Fibroblast of skin of left biceps (primary cell): ENCODE measurements at places on chromosomes 3 and 15.

DNA sequence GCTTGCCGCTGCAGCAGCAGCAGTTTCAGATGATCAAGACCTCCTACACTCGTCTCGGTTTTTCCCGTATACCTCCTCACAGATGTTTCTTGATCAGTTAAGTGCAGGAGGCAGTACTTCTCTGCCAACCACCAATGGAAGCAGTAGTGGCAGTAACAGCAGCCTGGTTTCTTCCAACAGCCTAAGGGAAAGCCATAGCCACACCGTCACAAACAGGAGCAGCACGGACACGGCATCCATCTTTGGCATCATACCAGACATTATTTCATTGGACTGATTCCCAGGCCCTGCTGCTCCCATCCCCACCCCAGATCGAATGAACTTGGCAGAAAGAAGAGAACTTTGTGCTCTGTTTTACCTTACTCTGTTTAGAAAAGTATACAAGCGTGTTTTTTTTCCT is 17.6 kb downstream of the CALML4 start:
- peak; percentile 55 for DNase-seq

GRCh38 chr3:139286241-139286640 is 57.6 kb upstream of the MRPS22 start:
- no peak for DNase-seq

- no peak for DNase-seq
Observed at GRCh38 chr3:33380653-33381052, 59.6 kb downstream of the UBP1 start.

DNA sequence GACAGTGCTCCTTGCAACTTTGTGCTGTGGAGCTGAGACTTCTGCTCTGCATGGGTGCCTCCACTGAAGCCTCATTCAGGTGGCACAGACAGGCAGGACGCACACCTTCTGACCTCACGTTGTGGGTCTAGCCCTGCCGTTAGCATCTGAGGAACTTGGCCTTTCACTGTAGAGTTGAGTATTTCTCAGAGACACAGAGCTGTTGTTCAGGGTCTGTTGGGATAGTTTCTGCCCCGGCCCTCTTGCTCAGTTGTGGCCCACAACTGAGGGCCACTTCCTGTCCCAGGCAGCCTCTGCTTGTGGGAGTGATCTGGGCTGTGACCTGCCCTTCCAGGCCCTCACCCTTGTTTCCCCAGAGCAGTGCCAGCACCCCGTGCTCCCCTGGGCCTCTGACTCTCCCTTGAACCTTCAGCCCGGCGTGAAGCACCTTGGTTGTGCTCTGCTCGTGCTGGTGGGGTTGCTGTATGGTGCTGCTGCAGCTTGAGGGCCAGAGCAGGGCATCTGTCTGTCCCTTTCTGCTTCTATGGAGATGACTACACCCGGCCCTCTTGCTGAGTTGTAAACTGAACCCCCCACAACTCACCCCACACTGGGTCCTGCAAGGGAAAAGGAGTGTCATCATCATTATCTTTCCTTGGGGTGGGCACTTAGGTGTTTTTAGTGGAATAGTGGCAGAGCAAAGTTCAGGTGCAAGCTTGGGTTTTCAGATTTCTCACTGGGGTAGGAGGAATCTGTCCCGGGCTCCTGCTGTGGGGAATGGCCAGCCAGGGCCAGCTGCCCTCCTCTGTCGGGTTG is 11.7 kb downstream of the BAHD1 start:
- no peak for DNase-seq

DNA sequence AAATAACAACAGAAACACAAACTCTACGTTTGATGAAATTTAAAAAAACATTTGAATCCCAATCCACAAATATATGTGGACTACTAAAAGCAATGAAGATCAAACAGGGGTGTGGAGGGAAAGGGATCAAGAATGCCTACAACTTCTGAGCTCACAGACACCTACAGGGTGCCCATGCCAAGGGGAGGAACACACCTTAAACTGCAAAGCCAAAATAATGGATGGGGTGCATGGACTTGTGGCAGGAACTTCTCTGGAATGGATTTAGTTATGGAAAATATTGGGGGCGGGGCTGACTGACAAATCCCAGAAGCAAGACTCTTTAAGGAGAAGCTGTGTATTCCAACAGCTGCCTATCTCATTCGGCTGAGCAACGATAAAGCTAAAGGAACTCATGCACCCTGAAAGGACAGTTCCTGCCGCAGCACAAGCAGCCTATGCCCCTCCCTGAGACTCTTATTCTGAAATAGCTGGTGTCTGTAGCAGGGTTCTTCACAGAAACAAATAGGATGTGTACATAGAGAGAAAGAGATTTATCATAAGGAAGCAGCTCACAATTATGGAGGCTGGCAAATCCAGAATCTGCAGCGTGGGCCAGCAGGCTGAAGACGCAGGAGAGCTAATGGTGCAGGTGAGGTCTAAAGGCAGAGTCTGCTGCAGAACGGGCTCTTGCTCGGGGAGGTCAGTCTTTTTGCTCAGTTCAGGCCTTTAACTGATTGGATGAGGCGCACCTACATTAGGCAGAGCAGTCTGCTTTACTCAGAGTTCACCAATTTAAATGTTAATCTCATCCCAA is 24.5 kb upstream of the PLA2G4D start:
- no peak for DNase-seq

DNA sequence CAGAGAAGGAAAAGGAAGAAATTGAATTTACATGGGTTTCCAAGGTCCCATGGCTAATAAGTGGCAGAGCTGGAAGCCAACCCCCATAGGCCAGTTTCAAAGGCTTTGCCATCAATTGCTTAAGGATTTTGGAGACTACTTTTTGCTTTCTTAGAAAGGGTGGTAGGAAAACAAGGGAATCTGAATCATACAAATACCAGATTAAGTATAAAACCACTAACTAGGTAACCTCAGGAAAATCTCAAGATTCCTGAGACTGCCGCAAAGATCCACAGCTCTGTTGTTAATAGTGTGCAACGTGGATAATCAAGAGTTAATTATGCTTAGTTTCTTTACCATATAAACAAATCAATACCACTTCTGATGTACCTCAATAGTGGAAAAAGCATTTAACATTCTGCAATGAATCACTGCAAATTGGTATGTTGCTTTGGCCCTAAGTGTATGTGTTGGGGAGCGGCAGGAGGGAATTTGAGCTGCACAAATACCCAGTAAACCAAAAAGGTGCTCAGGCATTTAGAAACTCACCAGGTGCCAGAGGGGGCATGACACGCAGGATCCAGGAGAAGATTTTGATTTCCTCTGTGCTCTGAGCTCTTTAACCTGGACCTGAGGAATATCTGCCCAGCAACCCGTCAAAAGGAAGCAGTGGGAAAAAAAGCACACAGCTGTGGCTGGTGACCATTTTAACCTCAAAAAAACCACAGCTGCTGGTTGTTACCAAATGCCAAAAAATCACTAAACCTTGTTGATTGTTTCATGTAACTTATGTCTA is 22.0 kb downstream of the AADAC start:
- no peak for DNase-seq

DNA sequence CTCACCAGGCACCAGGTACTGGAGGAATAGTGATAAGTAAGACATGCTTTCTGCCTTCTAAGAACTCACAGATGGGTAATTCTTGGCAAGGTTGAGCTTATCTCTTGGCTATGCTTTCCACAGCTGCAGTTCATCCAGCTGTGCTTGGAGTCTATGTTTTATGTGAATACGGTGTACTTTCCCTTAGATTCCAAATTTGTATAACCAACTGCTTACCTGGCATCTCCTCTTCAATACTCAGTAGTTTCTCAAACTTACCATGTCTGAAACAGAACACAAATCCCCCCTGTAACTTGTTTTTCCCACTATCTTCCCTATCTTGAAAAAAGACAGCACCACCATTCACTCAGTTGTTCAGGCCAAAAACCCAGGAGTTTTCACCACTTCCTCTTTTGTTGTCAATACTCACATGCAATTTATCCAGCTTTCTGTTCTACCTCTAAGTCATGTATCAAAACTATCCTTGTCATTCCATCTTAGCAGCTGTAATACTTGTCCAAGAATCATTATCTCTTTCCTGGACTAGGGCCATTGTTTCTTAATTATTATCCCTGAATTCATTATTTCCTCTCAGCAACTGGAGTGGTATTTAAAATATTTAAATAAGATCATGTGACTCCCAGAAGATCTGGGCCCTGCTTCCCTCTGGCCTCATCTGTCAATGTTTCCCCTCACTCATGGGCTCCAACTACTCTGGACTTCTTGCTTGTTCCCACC is 32.6 kb downstream of the COL6A5 start:
- DNase-seq, result no peak

DNA sequence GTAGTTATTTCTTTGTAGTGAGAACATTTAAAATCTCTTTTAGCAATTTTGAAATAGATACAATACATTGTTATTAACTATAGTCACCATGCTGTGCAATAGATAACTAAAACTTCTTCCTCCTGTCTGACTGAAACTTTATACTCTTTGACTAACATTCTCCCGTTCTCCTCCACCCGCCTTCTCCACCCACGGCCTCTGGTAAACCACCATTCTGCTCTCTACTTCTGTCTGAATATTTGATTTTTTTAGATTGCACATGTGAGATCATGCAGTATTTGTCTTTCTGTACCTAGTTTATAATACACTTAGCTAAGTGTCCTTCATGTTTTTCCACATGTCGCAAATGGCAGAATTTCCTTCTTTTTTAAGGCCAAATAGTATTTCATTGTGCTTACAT is 72.8 kb upstream of the RBM5 start:
- no peak for DNase-seq

GRCh38 chr3:47540281-47540680 is 26.8 kb upstream of the ELP6 start:
- no peak for DNase-seq

DNA sequence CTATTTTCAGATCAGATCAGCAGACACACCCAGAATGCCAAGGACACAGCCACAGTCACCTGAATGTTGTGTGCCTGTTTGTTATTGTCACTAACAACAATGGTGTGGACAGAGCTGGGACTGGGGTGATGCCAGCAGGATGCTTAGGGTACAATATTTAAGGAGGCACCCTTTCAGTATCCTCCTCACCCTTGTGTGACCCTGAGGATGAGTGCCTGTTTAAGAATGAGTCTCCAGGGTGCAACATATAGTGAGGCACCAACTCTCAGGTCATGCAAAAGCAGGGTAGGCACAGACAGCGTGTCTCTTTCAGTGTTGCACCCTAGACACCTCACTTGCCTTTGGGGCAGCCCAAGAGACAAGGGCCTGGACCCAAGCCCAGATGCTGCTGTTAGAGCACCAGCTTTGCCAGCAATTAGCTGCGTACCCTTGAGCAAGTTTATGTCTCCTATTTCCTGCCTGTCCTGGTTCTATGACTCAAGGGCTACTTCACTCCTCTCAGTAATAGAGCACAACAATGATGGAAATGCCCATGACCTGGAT is 122.6 kb downstream of the AQP9 start:
- no peak for DNase-seq

- DNase-seq, result no peak
Observed at GRCh38 chr15:29938361-29939335, 116.4 kb upstream of the TJP1 start.

GRCh38 chr3:72238010-72238691 is 453.2 kb upstream of the PROK2 start:
- peak; percentile 72 for DNase-seq

GRCh38 chr15:66323312-66323928 is 30.1 kb downstream of the DIS3L start:
- no peak for DNase-seq

- no peak for DNase-seq
Observed at GRCh38 chr3:131690800-131691199, 188.0 kb upstream of the MRPL3 start.

GRCh38 chr15:63198371-63199250 is 9.2 kb downstream of the RAB8B start:
- DNase-seq, result peak; percentile 71

DNA sequence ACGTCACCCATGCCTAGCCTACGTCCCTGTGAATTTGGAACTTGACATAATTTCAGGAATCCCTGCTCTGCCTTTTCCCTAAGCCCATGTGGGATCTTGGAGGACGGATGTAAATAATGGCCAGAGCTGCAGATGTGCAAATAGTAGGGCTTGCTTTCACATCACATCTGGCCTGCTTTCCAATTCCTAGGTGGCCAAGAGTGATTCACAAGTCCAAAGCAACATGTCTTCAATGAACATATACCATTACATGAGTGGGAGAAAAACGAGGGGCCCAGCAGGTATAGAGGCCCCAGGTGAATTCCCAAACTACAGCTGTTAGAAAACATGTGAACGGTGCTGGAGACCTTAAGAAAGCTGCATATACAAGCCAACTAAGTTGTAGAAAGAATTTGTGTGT is 214.6 kb downstream of the MAGI1 start:
- DNase-seq, result no peak
